ENCODE measurements at places on chromosomes 1 and 21.

DNA sequence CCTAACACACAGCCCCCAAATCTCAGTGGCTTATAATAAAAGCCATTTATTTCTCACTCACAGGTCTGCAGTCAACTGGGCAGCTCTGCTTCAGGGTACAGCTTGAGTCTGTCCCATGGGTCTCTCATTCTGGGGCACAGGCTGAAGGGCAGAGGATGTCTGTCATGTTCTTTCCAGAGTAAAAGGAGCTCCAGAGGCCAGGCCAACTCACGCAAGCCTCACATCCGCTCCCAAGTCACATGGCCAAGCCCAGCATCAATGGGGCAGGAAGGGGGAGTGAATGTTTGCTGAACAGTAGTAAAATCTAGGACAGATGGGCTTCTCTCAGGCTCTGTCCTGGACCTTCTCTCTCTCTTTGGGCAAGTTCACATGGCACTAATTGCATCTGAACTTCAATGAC lies 7.1 kb upstream of the SSBP3 start:
- no peak for DNase-seq

- DNase-seq, result no peak
These were observed 71.7 kb downstream of the SH3GLB1 start for GRCh38 chr1:86776108-86776507.

DNA sequence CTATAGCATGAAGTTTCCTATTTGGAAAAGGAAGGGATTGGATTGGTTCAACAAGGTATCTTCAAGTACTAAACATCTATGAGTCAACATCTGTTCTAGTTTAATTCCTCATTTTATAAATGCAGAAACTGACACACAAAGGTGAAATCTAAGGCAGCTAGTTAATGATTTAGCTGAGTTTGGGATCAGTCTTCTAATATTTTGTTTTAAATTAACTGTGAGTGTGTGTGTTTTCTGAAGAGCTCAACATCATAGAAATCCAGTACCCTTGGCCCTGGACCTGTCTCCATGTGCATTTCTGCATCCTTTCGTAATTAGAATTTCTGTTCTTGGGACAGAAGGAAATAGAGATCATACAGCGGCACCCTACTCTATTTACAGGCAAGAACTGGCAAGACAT lies 105.9 kb downstream of the RGS2 start:
- peak; percentile 10 for DNase-seq

DNA sequence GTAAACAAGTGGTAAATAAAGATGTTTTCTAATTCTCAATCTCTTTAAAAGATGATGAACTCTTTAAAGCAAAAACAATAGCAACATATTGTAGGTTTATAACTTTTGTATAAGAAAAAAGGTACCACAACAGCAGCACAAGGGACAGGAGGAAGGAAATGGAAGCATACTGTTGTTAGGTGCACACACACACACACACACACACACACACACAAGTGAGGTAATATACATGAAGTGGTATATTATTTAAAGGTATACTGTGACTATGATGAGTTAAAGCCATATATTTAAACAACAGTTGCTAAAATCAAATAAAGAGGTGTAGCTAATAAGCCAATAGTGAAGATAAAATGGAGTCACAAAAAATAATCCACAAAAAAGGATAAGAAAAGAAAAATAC lies 20.0 kb downstream of the PPP1R15B start:
- no peak for DNase-seq

GRCh38 chr1:157775101-157775870 lies 1.6 kb downstream of the FCRL2 start:
- no peak for DNase-seq

GRCh38 chr1:91647061-91647460 lies 146.4 kb downstream of the CDC7 start:
- DNase-seq, result no peak

GRCh38 chr1:8274352-8274751 lies 43.6 kb upstream of the SLC45A1 start:
- no peak for DNase-seq

DNA sequence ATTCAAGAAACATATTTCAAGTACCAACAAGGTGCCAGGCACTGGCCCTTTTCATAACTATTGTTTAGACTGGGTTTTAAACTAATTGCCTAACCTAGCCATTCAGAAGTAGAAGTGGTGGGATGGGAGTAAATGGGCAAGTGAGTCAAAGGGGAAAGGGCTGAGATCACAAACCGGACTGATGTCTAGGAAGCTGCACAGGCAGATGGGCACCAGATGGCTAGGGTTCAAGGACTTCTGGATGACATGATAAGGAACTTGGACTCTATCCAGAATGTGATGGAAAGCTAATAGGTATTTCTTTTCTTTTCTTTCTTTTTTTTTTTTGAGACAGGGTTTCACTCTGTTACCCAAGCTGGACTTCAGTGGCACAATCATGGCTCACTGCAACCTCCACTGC lies 46.6 kb downstream of the LYST start:
- no peak for DNase-seq

DNA sequence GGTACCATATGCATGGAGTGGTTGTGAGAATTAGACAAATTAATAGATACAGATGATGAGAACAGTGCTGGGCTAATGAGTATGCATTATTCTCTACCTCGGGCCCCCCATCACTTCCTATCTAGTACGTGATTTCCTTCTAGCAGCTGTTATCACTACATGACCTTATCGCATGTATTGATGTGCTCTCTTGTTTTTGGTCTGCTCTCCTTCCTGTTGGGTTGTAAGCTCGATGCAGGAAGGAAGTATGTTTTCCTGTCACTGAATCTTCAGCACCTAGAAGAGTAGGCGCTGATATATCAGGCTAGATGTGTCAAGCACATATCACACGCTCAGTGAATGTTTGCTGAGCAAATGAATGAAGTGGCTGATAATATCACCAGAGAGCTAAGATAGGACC lies 43.9 kb upstream of the IFNAR2 start:
- no peak for DNase-seq

DNA sequence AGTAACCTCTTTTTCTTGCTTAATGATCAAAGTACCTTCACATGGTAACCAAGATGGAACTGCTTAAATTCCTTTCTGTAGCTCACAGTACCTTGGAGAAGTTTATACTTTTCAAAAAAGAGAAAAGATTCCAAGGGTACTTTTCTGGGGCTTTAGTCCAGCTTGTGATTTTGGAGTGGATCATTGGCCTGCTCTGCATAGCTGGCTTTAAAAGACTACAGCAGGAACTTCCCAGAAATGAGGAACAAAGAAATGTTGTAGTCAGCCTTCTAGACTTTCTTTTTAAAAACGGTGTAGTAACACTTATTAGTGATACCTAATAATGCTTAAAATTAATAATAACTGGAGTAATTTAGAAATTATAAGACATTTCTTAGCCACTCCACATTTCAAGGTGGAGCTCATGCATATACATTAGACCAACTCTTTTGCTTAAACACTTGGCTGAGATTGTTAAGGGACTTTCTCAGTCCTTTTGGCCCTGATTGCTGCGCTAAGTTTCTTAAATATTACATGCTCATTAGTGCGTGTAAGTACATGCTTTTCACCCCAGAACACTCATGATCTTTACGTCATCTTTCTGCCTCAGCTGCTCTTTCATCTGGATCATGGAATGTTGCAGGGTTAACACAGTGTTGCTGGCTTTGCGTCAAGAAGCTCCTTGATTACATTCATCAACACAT lies 57.3 kb downstream of the SDCCAG8 start:
- DNase-seq, result no peak

DNA sequence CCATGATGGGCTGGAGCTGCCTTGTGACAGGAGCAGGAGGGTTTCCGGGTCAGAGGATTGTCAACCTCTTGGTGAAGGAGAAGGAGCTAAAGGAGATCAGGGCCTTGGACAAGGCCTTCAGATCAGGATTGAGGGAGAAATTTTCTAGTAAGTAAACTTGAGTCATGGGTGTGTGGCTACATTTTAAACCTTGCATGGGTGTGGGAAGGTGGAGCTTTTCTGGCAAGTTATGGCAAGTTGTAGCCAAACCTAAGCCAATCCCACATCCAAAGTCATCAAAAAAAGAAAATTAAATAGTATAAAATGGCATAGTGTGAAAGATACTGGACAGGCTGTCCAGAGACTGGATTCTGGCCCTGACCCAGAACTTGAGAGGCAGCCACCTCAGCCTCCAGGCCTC lies 39.8 kb upstream of the HSD3B1 start:
- DNase-seq, result no peak

GRCh38 chr1:243315455-243315854 lies 59.6 kb downstream of the SDCCAG8 start:
- DNase-seq, result no peak

Measured in ACHN (cell line).